T-helper 1 cell treated with Interleukin-12 subunit alpha and Interleukin-12 subunit beta and Interleukin-4 antibody, amounts not matched to agents 30 ng/mL and 1 ng/mL, for 36 hours (primary cell): ENCODE measurements at places on chromosomes 5 and 9. TPM values are rescaled to one million over a fixed set of nuclear protein-coding genes. Genes with fewer than 3 reads are reported as not detected.

Gene ABCA1
- 1.3 and 1.7 TPM in 2 replicates for total RNA-seq

Gene SMIM32
- not detected in 2 replicates for total RNA-seq

Gene SWI5
- 9.1 and 9.7 TPM in 2 replicates for total RNA-seq

Gene PCDH12
- total RNA-seq = 0.81 and 0.98 TPM in 2 replicates

Gene IRX1
- not detected in 2 replicates for total RNA-seq

Gene OLFM1
- 5.3 and 6.4 TPM in 2 replicates for total RNA-seq

Gene FGD3
- total RNA-seq = 129 and 133 TPM in 2 replicates

Gene SHISAL2B
- total RNA-seq = not detected in 2 replicates

Gene SLC1A3
- total RNA-seq = not detected in 2 replicates

Gene FAM151B
- total RNA-seq = 0.22 TPM in 1 of 2 replicates, not detected in the other

Gene MLANA
- not detected in 2 replicates for total RNA-seq

Gene MEF2C
- 0.22 and 0.32 TPM in 2 replicates for total RNA-seq

Gene IL5
- total RNA-seq = 0.34 and 0.39 TPM in 2 replicates

Gene KIF24
- 5.3 and 6.0 TPM in 2 replicates for total RNA-seq

Gene FBXO38
- 51.7 and 66.2 TPM in 2 replicates for total RNA-seq

Gene SPATA31E1
- not detected in 2 replicates for total RNA-seq

Gene TCF7
- total RNA-seq = 107 and 110 TPM in 2 replicates

Gene PRSS3
- total RNA-seq = not detected in 2 replicates

Gene RASGRF2
- total RNA-seq = 8.5 and 10.8 TPM in 2 replicates

Gene DNAI1
- total RNA-seq = not detected in 2 replicates

Gene ARHGAP26
- 28.8 and 31.8 TPM in 2 replicates for total RNA-seq

Gene CSF2
- total RNA-seq = 240 and 246 TPM in 2 replicates

Gene ISOC1
- total RNA-seq = 18.8 and 20.2 TPM in 2 replicates

Gene FAM219A
- total RNA-seq = 16.6 and 19.0 TPM in 2 replicates

Gene PCDHGC5
- total RNA-seq = not detected in 2 replicates

Gene EPB41L4B
- 0.56 and 0.61 TPM in 2 replicates for total RNA-seq

Gene PDE6A
- total RNA-seq = not detected in 2 replicates

Gene ADRA1B
- total RNA-seq = not detected in 2 replicates

Gene GRM6
- not detected in 2 replicates for total RNA-seq

Gene GLIPR2
- 45.1 and 48.7 TPM in 2 replicates for total RNA-seq

Gene TAF11L5
- total RNA-seq = not detected in 2 replicates

Gene SLC25A46
- total RNA-seq = 52.7 and 55.8 TPM in 2 replicates

Gene CACNA1B
- total RNA-seq = 0.05 and 0.07 TPM in 2 replicates

Gene FAM120AOS
- total RNA-seq = 40.7 and 41.2 TPM in 2 replicates

Gene PCDHGB6
- 0.22 and 0.37 TPM in 2 replicates for total RNA-seq

Gene CDC20B
- 0.12 and 0.17 TPM in 2 replicates for total RNA-seq

Gene SPINK6
- total RNA-seq = not detected in 2 replicates

Gene RHOBTB3
- total RNA-seq = 0.37 and 0.54 TPM in 2 replicates

Gene TUT7
- 45.1 and 49.3 TPM in 2 replicates for total RNA-seq

Gene SLC22A4
- total RNA-seq = 0.12 and 0.25 TPM in 2 replicates
